NCI-H2107 (cell line): ENCODE measurements at places on chromosomes 7 and 10.

GRCh38 chr7:97845622-97846203 is 26.5 kb downstream of the ASNS start:
- DNase-seq, result no peak

GRCh38 chr10:111175787-111176186 is 99.0 kb downstream of the ADRA2A start:
- no peak for DNase-seq

GRCh38 chr7:112571852-112572607 is 91.2 kb downstream of the LSMEM1 start:
- DNase-seq, result no peak

GRCh38 chr10:72310636-72311035 is 36.9 kb downstream of the DDIT4 start:
- DNase-seq, result no peak

DNA sequence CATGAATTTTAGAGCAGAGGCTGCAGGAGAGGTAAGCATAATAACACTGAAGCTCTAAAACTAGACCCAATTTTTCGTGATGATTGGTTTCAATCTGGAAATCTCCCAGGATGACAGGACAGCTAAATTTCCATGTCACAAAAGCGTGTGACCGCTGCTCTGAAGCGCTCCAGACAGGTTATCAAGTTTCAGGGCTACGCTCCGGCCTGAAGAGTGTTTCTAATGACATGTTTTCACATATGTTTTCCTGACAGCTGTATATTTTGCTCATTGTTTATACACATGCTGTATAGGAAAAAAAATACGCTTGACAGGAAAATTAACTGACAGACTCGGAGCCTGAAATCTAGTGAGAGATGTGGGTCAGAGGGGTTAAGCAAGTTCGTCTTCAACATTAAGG is 219.8 kb upstream of the BMPER start:
- no peak for DNase-seq

DNA sequence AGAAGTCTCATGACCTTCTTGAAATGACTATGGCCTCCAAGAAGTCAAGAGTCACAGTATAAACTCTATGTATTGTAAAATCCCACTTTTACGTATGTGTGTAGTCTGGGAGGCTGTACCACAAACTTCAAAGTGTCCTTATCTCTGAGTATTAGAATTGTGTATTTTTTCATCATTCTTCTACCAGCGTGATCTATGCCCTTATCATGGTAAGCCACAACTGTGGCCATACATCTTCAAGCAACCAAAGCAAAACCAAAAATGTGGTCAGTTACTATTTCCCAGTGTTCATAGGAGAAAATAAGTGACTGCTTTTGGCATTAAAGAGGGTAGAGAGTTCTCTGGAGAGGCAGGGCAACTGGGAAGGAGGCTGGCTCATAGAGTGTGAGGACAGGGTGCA is 42.8 kb downstream of the SPOCK2 start:
- no peak for DNase-seq

GRCh38 chr7:108497082-108497725 is 28.7 kb downstream of the PNPLA8 start:
- DNase-seq, result peak; percentile 22

DNA sequence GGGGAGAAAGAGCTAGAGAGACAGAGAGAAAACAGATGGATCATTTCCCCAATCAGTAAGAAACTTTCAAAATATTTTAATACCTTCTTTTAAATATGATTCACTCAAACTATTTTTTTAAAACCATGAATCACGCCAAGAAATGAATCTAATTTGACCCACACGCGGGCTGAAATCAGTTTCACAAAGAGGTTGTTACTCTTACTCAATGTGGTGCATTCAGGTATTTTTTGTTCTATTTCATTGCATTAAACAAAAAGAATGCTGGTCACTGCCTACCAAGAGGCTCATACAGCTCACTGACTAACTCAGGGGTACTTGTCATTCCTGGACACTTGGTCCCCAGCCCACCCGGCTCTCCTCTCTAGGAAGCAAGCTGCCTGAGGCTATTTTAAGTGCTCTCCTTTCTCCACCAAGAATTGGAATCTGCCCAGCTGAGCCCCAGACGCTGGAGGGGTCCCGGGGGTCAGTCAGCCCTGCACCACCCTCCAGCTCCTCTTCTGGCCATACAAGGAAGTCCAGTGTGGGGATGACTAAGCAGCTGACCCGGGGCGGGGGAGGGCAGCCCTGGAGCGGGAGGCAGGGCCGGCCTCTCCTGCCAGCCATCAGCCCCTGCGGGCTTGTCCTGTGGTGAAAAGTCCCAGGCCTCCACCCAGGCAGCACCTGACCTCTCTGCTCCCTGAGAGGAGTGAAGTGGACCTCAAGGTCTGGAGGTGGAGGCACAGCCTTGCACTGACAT is 21.7 kb upstream of the PFKP start:
- DNase-seq, result no peak

DNA sequence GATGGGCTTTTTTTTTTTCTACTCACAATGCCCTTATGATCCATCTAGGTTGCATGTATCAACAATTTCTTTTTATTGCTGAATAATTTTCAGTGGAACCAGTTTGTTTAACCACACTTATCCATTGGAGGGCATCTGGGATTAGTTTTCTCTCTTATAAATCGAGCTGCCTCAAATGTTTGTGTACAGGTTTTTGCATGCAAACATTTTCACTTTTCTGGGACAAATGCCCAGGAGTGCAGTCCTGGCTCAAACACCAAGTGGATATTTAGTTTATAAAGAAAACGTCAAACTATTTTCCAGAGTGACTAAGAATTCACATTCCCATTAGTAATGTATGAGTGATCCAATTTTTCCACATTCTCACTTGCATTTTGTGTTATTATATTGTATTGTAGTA is 313.4 kb downstream of the CXCL12 start:
- DNase-seq, result no peak
